ENCODE measurements at places on chromosomes 1 and 21.

- DNase-seq: no peak
Observed at GRCh38 chr1:37691497-37692077, 729 bp upstream of the CDCA8 start.

DNA sequence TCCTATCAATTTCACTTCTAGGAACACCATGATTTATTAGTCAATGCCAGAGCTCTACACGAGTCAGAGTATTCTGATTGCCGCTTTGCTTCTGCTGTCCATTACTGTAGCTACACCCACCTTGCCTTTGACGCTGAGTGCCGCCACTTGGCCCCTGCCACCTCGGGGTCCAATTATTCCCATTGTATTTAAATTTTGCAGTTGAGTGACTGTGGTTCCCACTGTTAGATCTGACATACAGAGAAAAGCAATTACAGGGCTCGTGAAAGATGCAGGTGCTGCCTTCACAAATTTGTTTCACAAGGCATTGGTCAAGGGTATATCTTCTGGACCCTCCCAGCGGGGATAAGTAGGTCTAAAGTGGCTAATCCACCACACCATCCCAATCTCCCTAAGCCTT, 428.9 kb downstream of the SIPA1L2 start:
- DNase-seq: no peak

GRCh38 chr21:36890086-36890485, 76.4 kb downstream of the HLCS start:
- no peak for DNase-seq

DNA sequence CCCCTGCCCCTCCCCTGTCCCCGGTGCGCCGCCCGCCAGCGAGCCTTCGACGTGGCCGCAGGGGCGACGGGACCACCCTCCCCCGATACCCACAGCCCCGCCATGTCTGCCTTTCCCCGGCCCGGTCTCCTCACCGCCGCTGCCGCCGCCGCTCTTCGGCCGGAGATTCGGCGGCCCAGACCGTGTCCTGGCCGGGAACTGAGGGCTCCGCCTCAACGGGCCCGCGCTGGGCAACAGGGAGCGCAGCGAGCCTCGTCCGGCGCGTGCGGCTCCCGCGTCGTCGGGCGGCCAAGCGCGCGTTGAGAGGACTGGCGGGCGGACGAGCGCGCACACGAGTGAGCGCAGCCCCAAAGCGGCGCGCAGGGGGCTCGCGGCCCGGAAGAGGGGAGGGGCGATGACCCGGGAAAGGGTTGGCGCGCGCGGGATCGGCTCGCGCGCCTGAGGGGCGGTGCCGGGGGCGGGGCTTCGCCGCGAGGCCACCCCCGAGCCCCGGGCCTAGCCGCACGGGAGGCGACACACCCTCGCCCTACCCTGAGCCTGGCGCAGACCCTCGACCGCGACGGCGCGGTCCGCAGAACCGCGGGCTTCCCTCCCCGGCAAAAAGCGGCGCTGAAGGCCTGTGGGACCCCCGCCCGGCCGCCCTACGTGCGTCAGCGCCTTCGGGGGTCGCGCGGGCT, at the start of gene BTG3:
BTG3 (minus strand) TSS at position 337 of the 677 bp plus-strand sequence. CDS start 3,757 bp downstream, outside the sequence.
- peak; percentile 87 for DNase-seq

GRCh38 chr21:38806942-38807284, 1.2 kb downstream of the ETS2 start:
- DNase-seq: no peak

DNA sequence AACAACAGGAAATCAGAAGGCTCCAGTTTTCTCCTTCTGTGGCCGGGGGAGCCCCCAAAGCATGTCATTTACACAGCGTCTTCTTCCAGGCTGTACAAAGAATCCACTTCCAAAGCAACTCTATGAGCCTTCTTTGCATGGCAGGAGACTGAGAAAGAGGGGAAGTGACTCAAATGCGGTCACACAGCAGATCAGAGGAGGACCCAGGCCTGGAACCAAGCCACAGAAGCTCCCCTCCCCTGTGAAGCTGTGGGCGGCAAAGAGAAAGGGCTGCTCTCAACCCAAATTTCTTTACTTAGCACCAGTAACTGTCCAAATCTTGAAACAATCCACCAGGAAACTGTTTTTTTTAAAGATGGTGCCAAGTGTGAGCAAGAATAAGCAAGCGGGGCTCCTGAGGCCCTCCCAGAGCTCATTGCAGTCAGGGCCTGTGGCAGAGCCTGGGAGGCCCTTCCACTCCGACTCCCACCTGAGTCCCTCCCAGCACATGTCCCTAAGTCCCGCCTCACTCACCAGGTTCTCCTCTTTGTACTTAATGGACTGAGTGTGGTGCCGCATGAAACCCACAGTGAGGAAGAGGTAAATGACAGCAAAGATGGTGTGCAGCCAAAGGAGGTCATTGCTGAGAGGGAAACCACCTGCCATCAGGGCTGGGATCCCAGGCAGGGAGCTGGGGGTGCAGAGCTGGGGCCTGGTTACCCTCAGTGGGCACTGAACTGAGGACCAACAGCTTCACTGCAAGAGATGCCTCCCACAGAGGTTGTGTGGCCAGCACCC, 15.9 kb downstream of the TMEM63A start:
- DNase-seq: no peak

- DNase-seq: no peak
Observed at GRCh38 chr1:80917826-80918225, 882.9 kb upstream of the ADGRL2 start.

- no peak for DNase-seq
Observed at GRCh38 chr1:109725510-109725909, 13.5 kb downstream of the GSTM5 start.

DNA sequence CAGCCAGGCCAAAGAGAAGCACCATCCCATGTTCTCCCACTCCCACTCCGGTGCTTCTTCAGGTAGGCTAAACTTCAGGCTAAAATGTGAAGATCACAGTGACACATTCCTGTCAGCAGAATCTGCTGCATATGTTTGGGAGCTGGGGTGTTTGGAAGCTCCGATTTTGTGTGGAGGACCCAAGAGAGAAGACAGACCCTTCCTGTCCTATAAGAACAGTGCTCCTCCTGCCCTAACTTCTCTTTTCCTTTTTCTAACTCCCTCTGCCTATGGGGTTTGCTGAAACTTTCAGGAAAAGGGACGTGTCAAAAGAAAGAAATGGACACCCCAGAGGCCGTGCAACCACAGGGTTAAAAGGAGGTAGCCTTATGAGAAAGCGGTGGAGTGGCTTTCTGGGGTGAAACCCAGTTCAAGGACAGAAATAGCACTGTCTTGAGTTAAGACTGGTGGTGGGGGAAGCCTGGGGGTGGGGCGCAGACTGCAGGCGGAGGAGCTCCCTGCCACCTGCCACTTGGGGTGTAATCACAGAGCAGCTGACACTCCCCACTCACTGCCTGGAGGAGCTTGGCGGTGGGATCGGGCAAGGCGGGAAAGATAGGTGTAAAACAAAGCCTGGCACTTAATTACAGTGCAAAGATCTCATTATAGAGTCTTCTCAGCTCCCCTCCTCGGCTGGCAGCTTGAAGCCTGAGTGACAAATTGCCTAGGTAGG, 645 bp upstream of the TLR5 start:
- DNase-seq: no peak

- no peak for DNase-seq
Observed at GRCh38 chr21:22791376-22791775, 1793.2 kb downstream of the NCAM2 start.

DNA sequence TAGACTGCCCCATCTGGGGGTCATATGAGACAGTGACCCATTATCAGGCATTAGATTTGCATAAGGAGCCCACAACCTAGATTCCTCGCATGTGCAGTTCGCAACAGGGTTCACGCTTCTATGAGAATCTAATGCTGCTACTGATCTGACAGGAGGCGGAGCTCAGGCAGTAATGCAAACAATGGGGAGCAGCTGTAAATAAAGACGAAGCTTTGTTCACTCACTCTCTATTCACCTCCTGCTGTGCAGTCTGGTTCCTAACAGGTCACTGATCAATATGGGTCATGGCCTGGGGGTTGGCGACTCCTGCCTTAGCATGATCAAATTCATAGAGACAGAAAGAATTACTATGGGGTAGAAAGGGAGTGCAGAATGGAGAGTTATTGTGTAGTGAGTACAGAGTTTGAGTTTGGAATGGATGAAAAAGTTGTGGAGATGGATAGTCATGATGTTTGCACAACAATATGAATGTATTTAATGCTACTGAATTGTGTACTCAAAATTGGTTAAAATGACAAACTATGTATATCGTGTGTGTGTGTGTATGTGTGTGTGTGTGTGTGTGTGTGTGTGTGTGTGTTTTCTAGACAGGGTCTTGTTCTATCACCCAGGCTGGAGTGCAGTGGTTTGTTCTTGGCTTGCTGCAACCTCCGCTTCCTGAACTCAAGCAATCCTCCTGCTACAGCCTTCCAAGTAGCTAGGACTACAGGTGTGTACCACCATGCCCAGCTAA, 42.2 kb downstream of the BTF3L4 start:
- peak; percentile 8 for DNase-seq

DNA sequence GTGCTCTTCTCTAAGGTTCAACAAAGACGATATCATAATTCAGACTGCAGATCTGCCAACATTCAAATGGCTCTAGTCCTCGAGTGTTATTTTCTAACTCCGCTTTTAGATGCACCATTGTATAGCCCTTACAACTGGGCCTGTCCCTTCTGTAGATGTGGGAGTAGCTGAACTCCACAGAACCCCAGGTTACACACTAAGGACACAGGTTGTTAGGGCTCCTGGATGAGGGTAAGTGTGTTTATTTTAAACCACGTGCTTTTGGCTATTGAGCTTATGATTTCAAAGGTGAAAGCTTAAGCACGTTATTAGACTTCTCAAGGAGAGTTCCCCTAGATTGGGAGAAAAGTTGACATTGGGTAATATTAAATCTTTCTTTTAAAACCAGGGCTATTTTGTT, 64.7 kb downstream of the MPZL1 start:
- no peak for DNase-seq

DNA sequence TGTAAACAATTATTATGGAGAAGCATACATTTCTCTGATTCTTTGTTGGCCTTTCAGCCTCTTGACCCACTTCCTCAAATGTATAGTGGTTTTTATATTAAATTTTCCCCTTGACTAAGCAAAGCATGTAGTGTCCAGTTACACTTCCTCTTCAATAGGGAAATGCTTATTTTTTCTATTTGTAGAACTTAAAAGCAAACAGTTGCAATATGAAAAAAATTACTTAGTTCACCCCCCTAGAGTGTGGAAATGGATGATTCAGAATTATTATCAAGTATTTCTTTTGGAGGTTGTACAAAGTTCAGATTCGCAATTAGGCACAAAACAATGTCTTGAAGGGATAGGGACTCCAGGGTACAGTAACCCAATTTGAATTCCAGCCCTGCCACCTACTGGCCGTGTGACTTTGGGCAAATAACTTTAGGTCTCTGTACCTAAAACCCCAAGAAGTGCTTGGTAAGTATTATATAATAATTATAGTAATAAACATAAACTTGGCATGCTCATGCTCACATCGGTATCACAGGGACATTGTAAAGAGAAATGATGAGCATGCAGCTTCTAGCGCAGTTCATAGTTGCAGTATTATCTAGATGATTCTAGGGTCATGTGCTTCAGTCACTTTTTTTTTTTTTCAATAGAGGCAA, 28.6 kb upstream of the IFNGR2 start:
- DNase-seq: no peak

Measured in type B pancreatic cell (in vitro differentiated cells).